SW 1271 (cell line): ENCODE measurements at places on chromosomes 4 and X.

- no peak for DNase-seq
Measured at GRCh38 chr4:43148481-43148880, 256.0 kb downstream of the GRXCR1 start.

DNA sequence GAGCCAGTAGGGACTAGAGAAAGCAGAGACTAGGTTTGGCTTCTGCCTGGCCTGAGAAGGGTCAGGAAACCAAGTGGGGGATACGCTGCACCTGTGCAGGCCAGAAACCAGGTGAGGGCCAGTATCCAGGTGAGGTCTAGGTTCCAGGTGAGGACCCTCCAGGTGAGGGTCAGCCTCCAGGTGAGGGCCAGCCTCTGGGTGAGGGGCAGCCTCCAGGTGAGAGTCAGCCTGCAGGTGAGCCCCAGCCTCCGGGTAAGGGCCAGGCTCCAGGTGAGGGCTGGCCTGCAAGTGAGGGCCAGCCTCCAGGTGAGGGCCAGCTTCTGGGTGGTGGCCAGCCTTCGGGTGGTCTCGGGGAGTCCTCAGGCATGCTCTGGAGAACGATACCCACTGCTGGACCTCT, 238.8 kb downstream of the USP46 start:
- DNase-seq, result no peak

GRCh38 chr4:8905226-8905772, 33.7 kb upstream of the HMX1 start:
- DNase-seq, result no peak

- no peak for DNase-seq
Measured at GRCh38 chr4:77040854-77041725, 34.7 kb downstream of the CCNI start.

DNA sequence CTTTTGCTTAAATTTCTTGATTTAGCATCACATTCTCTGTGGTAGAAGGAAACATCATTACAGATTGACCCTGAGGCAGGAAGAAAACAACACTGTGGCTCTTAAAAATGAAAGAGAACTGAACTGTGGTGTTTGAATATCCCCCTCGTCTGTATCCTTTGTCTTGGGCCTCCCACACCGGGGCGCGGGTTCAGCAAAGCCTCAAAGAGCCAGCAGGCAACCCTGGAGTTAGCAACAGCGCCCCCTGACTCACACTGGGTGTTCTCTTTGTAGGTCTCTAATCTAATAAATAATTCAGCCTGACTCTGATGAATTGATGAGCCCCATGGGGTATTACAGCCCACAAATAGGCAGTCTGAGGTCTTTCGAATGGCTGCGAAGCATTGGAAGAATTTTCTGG, 46.1 kb upstream of the CTSO start:
- DNase-seq, result no peak

- DNase-seq, result no peak
Measured at GRCh38 chrX:150792949-150793527, 99.8 kb downstream of the MTMR1 start.

GRCh38 chrX:76148753-76149152, 24.1 kb upstream of the PBDC1 start:
- DNase-seq, result peak; percentile 0

- DNase-seq, result no peak
Measured at GRCh38 chrX:133185119-133185518, 33.0 kb downstream of the TFDP3 start.

DNA sequence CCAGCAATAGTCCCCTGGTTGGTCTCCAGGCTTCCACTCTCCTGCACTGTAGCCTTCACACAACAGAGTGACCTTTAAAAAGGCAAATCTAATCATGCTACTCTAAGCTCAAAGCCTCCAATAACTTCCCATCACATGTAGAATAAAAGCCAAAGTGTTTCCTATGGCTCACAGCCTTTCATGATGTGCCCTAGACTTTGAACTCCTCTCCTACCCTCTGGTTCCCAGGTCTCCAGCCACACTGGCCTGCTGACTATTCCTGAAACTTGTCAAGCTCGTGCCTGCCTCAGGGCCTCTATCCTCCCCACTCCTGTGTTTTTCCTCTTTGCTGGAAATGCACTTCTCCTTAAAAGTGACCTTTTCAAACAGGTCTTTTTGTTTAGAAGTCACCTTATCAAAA, 3.1 kb downstream of the MANBA start:
- DNase-seq, result no peak

GRCh38 chr4:184748251-184748652, 14.4 kb upstream of the CENPU start:
- DNase-seq, result no peak
